Naive thymus-derived CD4-positive, alpha-beta T cell (primary cell): ENCODE measurements at places on chromosomes 12 and 14.
A peak's percentile ranks its signal among the peaks of the same experiment; 100 is the strongest.

- no peak for DNase-seq
Measured at GRCh38 chr14:84351646-84352045, 1178.3 kb upstream of the FLRT2 start.

- DNase-seq = no peak
Measured at GRCh38 chr14:71136386-71137060, 229.3 kb downstream of the PCNX1 start.

GRCh38 chr14:92190768-92191167, 69.0 kb downstream of the CPSF2 start:
- no peak for DNase-seq

GRCh38 chr12:108666401-108666881, 32.7 kb upstream of the SELPLG start:
- DNase-seq = no peak

DNA sequence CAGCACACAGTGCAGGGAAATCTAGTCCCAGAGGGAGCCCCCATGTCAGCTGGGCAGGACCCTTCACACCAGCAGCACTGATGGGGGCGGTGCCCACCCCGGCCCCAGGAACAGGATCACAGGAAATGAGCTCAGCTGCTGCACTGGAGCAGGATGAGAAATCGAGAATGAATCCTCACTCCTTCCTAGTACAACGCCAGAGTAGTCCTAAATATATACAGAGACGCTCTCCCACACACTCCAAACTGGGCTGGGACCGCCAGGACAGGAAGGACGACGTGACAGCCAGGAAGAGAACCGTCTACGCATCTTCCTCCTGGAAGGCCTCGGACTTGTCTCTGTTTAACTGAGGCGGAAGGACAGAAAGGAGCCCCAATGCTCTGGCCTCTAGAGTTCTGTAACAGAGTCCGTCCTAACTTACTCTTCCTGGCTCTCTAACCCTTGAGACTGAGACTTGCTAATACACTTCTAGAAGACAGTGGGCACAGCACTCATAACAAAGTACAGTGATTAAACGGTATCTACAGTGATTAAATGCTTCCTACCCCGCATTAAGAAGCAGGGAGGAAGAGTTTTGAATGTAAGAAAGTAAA, 33.4 kb downstream of the CDC42BPB start:
- no peak for DNase-seq

DNA sequence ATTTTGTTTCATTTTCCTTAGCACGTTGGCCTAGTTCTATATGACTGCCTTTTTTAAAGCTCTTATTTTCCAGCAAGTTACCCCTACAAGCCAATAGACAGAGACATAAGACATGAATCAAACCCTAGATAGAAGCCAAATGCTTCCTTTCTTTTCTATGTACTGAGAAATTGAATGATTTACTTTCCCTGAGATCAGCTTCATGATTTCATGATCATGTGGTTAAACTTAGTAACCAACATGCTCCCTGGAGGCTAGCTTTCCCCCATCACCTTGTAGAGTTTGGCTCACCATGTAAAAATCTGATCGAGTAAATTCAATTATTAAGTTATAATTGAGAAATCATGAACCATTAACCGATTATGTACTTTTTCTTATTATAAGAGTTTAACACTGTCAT, 148.1 kb upstream of the LRIG3 start:
- no peak for DNase-seq

- DNase-seq = no peak
Measured at GRCh38 chr14:95891742-95892141, 15.1 kb downstream of the TUNAR start.

DNA sequence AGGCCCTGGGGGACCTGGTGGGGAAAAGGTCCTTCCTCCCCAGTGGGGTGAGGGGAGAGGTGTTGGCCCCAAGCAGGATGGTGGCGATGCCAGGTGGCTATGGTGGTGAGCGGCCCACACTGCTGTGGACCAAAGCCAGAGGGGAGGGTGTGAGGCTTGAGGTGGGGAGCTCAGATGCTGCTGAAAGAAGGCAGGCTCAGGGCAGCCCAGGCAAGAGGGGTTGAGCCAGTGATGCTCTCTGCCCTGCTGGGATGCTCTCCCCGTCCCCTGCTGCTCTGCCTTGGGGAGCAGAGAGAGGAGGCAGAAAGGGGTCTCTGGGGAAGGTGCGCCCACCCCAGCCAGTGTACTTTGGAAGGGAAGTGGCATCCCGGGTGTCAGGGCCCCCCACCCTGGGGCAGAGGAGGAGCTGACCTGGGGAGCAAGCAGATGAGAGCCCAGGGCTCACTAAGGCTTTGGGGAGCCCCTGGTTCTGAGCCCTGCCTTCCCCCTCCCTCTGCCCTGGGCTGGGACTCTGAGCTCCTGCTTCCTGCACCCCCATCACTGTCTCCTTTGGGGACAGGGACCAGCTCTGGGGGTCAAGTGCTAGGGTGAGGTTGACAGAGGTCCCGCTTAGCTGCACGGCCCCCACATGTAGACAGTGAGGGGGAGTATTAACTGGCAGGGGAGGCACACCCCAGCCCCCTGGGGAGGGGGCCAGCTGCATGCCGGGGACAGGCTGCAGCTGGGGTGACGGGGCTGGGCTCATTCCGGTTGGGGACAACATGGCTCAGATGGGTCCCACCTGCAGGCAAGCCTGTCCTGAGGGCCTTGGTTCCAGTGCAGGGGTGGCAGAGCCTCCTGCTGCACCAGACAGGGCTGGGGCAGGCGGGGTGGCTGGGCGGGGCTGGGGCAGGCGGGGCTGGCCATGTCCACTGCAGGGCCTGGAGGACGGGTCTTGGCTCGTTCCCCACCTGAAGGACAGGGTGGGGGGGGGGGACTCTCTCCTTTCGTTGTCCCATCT, 124.4 kb downstream of the KIF26A start:
- DNase-seq = no peak

DNA sequence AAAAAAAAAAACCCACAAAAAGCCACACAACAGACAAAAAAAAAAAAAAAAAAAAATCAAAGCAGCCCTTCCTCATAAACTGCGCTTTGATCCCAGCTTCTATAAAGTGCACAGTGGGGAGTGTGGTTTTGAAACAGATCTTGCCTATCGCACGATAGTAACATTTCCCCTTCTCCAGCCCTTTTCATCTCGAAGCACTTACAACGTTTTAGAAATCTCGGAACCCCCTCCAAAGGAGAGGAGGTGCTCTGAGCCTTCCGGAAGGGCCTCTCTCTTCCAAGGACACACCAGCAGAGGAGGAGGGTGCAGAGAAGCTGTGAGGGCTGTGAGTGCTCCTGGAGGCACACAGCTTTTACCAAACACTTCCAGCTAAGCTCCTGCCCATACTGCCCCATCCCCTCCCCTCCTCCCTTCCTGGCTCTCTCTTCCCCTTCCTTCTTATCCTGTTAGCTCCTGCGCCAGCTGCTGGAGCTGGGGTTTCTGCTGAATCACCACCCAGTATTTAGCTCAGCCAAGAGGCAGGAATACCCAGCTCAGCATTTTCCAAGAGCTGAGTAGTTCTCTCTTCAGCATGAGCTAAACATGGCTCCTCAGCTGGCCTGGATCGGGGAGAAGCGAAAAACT, 28.4 kb downstream of the SLC7A8 start:
- DNase-seq = peak; percentile 15

DNA sequence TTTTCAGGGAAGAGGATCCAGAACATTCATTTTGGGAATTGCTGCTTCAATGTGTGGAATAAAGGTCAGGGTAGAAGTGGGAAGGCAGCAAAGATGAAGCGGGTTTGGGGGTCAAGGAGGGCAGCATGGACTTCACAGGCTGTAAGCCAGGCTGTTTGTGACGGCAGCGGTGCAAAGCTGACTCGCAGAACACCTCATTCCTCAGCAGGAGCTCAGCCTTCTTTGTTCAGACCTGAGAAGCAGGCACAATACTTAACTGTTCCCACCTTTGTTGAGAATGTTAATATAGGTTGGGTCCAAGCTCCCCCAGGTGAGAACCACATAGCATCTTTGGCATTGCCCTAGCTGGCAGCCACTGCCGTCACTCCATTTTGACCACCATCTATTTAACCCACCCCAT, 16.7 kb downstream of the GRIN2B start:
- no peak for DNase-seq

DNA sequence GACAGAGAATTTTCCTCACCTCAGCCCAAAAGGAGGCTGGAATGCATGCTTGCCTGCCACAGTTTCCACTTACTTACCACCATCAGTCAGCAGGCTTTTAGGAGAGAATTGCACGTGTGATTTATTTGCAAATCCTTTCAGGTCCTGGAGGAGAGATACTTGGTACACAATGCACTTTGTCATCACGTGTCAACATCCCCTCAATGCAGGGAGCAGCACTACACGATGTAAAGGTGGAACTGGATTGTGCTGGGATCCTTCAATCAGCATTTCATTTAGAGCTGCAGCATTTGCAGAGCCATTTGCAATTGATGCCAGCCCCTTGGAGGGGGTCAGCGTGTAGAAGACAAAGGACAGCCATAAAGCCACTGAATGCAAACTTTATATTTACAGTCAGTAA, 218.1 kb downstream of the GLT1D1 start:
- no peak for DNase-seq
